Hematopoietic multipotent progenitor cell (in vitro differentiated cells): ENCODE measurements at places on chromosomes 3 and 15. TPM values are rescaled to one million over a fixed set of nuclear protein-coding genes. Genes with fewer than 3 reads are reported as not detected.

GRCh38 chr3:155553780-155554179, 191.1 kb downstream of the PLCH1 start:
- no peak for DNase-seq

The GOLGA8M gene
- total RNA-seq, result 1.1 TPM

The SLC24A5 gene
- not detected for total RNA-seq

The ANKDD1A gene
- 6.2 TPM for total RNA-seq

DNA sequence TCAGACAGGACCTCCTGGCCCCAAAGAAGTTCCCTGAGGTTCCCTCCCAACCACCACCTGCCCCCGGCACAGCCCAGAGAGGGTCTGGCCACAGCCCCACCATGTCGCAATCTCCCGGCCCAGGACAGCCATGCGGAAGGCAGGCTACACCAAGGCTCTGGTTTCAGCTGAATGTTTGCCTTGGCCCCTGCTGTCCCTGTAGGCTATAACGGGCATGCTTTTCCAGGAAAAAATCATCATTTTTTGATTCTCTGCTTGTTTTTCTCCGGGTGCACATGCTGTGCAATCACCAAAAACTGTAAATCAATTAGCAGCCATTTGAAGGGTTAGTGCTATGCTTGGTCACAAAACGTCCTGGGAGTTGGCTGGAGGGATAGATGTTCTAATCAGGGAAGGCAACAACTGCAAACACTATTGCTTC, 142.7 kb upstream of the IGF1R start:
- no peak for DNase-seq

GRCh38 chr15:37995461-37996347, 61.3 kb downstream of the TMCO5A start:
- peak; percentile 82 for DNase-seq
